ENCODE measurements at places on chromosomes 3 and 15.

DNA sequence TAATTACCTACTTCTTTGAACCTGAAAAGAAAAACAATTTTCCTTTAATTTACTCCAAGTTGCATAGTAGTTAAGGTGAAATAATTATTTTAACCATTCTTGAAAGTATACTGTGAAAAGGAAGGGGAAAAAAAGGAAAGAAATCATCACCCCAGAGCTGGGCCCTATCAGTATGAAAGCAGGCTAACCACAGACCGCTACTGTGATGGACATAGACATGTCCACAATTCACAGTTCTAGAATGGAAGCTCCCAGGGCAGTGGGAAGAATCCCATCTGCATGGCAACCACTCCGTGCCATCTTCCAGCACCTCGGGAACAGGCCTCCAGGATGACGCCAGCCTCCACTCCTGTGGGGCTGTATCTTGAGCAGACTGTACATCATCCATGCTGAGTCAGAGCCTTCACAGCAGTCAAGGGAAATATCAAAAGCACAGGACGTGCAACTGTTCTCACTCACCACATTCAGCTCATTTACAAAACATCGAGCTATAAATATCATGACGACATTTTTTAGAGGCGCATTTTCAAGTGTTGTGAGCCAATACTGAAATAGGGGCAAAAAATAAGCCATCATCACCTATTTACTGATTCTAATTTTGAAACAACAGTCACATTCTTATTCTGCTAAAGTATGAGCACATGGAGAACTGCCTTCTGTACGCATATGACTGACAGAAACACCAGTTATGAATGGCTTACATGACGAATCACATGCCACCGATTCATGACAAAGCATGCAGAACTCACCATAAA lies 119.7 kb downstream of the SNRK start:
- DNase-seq, result peak; percentile 60

DNA sequence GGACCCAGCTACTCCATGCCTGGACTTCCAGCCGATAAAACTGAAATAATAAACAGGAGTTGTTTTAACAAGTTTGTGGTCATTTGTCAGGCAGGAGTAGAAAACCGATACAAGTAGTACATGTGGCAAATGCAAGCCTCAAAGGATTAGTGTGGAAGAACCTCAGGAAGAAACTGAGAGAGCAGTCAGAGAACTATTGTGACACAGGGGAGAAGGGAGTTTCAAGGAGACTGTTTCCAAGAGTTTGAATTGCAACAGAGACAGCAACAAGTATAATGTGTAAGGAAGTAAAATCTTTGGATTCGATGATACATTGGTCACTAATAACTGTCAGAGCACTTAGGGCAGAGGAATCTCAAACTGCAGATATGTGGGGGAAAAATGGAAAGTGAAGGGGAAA lies 450.6 kb upstream of the ARHGEF26 start:
- DNase-seq, result no peak

GRCh38 chr15:101138913-101139880 lies 112.7 kb downstream of the CHSY1 start:
- no peak for DNase-seq

DNA sequence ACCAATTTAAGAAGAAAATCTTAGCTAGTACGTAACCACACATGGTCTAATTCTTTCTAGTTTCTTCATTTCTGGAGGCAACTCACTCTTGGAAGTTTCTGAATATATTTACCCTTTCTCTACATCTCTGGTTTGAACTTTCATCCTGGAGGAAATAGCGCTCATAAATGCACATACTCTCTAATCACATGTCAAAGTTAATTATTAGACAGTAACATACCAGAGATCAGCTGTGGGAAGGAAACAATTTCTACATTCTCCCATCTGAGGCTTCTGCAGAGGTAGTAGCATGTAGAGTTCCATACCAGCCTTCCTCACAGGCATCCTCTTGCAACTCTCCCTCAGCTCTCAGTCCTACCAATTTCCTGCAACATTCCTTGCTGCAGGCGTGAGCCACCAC lies 132.5 kb downstream of the RBPMS2 start:
- DNase-seq, result no peak

GRCh38 chr3:31740397-31740796 lies 207.7 kb downstream of the STT3B start:
- no peak for DNase-seq

- DNase-seq, result no peak
Observed at GRCh38 chr3:150015901-150016300, 45.2 kb upstream of the PFN2 start.

DNA sequence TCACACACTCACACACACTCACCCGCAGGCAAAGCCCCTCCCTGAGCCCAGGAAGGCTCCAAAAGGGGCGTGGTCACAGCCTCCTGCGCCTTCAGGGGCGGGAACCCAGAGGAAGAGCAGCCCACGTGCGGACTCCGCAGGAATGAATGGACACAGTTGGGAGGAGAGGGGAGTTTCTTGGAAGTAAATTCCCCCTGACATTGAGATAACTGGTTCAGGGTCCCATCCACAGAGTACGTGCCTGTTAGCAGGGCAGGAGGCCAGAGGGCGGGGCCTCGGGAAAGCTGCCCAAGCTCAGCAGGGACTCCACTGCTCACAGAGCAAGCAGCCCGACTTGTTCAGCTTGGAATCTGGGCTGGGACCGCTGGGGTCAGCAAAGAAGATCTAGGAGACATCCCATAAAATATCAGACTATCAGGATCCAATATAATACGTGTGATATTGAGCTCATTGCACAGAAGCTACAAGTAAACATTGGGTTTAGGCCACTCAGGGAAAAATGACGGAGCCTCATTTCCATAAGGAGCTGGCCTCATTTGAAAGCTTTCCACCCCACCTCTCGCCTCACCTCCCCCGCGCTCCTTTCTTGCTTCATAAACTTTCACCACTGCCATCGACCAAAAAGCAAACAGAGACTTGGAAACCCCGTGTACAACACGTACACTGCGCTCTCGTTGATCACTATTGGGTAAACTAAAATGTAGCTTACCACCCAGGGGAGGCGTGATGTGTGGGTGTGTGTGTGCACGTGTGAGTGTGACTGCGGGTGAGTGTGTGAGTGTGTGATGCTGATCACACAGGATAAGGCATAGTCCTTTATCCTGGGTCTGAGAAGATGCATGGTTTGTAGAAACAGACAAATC lies 36.0 kb downstream of the TM2D3 start:
- no peak for DNase-seq

GRCh38 chr3:38101811-38102443 lies 35.0 kb downstream of the ACAA1 start:
- DNase-seq, result no peak

DNA sequence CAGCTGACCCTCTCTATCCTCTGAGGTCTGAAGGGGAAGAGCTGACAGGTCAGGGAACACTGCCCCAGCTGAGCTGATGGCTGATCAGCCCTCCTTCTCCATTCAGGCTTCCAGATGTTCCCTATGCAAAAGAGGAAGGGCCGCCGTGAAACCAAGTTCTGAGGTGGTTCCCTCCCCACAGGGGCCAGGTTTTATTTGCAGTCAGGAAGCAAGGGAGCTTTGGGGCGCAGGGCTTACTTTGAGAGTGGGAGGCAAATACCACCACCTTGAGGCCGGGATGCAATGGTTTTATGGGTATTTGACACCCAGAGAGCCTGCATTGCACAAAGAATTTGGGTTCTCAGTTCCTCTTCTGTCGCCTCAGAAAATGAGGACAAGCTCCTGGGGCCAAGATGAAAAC lies 186.9 kb downstream of the ARRDC4 start:
- DNase-seq, result peak; percentile 28

DNA sequence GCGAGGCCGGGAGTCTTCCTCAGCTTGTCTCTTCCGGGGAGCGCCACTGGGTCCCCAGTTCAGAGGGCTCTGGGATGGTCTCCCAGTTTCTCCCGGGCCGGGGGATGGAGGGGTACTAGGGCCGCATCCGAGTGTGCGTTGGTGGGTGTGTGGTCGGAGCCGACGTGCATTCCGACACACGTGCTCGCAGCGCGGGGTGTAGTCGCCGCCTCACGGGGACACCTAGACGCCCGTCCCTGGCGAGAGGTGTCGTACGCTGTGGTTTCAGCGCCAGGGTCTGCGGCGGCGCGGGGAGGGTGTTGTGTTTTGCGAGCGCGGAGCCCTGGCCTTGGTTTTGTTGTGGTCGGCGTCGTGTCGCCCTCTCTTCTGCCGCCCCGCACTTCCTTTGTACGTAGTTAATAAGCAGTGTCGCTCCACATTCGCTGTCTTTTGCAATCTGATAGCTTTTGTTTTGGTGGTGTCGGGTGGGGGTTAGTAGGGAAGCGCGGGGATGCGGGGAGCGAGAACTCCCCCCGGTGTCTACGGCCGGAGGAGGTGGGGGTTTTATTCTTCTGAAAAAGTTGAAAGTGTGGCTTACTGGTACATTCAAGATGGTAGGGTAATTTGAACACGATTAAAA lies 2.2 kb downstream of the IGF1R start:
- peak; percentile 54 for DNase-seq

GRCh38 chr15:69860321-69860720 lies 237.4 kb downstream of the TLE3 start:
- DNase-seq, result no peak

DNA sequence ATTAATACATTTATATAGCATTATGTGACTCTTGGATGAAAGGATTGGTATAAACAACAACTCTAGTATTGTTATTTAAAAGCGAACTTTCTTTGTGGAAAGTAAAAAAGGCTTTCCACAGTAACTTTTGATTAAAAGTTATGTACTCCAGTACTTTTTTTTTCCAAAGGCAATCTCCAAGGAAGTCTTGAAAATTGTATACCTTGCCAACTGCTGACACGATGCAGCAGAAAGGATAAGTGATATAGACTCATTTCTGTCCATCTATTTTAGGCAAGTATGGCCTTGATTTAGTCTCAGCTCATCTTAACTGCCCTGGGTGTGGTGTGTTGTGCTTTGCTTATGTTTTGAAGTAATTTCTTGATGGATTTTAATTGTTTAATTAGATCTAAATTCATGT lies 79.7 kb downstream of the OTOL1 start:
- no peak for DNase-seq

GRCh38 chr3:129942296-129942695 lies 32.2 kb upstream of the TRH start:
- DNase-seq, result peak; percentile 79

- no peak for DNase-seq
Observed at GRCh38 chr3:171160325-171160724, 133.8 kb upstream of the SLC2A2 start.

- no peak for DNase-seq
Observed at GRCh38 chr3:11212784-11213183, 58.5 kb downstream of the HRH1 start.

- no peak for DNase-seq
Observed at GRCh38 chr3:129506231-129506742, 22.2 kb upstream of the RHO start.

DNA sequence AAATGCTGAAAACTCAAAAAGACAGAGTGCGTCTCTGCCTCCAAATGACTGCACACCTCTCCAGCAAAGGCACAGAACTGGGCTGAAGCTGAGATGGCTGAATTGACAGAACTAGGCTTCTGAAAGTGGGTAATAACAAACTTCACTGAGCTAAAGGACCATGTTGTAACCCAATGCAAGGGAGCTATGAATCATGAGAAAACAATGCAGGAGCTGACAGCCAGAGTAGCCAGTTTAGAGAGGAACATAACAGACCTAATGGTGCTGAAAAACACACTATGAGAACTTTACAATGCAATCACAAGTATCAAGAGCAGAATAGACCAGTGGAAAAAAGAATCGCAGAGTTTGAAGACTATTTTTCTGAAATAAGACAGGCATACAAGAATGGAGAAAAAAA lies 10.1 kb upstream of the AVEN start:
- no peak for DNase-seq

GRCh38 chr3:128319741-128320141 lies 146.9 kb downstream of the DNAJB8 start:
- DNase-seq, result no peak

DNA sequence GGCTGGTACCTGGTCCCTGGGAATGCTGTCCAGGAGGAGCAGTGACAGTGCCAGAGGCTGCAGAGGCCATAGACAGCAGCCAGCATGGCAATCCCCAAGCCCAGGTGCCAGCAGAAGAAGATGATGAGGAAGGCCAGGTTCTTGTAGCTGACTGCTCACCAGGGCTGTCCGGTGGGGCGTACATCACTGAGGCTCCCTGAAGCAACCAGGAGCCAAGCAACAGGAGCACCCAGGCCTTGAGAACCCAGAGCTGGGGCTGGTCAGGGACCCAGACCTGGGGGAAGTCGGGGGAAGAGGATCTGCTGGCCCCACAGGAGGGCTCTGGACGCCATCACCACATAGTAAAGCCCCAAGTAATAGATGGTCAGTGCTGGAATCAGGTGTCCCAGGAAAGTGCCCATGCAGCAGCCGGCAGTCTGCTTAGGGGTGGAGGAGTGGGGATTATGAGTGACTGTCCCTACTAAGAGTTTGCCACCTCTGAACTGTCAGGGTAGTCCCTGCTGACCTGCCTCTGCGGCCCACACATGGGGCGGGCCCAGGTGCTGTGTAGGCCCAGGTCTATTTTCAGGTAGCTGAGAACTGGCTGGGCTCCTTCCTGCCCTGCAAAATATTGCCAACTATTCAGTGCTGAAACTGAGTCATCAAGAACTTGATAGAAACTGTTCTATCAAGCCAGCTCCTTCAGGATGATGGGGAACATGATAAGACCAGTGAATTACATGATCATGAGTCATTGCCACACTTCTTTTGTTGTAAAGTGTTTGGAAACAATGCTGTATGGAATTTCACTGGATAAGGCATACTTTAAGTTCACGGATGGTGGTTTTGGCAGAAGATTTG lies 68.7 kb downstream of the CHRD start:
- no peak for DNase-seq

DNA sequence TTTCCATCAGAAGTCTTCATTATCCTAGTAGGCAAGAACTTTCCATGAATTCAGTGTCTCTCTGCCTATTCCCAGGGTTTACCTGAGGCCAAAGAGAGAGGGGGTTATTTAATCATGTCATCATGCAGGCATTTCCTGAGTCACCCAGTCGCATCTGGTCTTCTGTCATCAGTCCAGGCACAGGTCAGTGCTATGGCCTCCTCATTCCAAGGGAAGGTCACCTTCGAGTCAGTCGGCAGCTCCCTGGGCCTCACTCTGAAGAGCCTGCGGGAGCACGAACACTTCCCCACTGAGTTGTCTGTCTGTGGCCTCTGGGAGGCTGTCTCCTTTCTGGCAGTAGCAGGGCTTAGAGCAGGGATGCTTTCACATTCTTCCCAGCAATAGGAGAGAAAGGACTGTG lies 26.2 kb upstream of the LRTM1 start:
- DNase-seq, result no peak
